Liver (tissue), 10 donors: ENCODE measurements at places on chromosomes 11 and 22.

DNA sequence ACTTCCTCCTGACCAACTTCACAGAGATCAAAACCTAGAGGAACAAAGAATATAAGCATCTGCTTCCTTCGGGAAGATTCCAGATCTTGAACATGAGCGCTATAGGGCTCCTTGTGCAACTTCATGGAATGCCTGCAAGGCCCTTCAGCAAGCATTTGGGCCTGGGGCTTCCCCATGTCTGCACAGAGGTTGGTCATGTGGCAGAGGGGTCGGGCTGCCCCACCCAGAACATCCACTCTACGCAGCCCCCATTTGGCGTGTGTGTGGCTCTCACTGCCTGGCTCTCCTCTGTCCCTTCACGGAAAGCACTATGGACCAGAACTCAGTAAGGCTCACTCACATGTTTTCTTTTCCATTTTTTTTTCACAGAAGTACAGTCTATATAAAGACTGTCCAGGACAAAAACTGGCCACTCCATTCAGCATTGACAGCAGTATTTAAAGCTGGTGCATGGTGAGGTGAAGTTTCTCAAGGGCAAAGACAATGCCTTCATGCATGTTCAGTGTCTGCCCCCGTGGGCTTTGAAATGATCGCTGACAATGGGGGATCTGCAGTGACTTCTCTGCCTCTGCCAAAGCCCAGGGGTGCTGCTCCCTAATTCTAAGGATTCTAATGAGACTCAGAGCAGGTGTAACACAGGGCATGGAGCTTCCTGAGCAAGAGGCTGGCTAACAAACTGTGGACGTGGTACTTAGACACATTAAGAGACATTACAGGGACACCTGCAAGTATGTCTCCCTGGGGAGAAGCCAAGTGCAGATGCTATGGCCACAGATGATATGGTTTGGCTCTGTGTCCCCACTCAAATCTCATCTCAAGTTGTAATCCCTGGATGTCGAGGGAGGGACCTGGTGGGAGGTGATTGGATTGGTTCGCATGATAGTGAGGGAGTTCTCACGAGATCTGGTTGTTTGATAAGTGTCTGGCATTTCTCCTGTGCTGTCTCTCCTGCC, 66.5 kb upstream of the PITPNB start:
- no peak for DNase-seq

DNA sequence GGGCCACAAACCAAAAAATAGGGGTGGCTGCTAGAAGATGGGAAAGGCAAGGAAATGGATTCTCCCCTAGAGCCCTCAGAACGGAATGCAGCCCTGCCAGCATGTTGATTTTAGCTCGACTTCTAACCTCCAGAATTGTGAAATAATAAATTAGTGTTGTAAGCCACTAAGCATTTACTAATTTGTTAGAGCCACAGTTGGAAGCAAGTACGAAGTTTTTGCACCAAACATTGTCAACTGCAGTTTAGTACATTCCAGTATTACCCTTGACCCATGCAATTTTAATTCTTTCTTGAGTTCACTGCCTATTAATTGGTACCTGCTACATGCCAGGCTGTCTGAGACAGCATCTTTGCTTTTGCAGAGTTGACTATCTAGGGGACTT, 32.2 kb downstream of the PARVA start:
- no peak for DNase-seq

DNA sequence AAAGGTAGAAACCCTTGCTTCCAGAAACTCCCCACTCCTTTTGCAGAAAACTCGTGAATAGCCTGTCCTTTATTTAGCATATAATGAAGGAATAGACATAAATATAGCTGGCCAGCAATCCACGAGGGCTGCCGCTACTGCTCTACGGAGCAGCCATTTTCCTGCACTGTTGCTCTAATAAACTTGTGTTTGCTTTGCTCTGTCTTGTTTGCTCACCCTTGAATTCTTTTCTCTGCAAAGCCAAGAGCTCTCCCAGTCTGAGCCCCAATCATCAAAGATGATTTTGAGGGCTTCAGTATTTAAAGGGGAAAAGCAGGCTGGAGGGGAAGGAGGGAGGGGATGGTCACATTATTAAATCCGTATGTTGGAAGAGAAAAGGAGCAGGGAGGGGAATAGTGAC, 16.6 kb upstream of the CHKA start:
- DNase-seq, result no peak

- no peak for DNase-seq
Observed at GRCh38 chr11:3989276-3989920, 105.2 kb upstream of the RRM1 start.

- DNase-seq, result no peak
Observed at GRCh38 chr11:35097814-35098455, 41.0 kb upstream of the CD44 start.

GRCh38 chr11:74633406-74634393, 41.3 kb downstream of the POLD3 start:
- DNase-seq, result no peak

DNA sequence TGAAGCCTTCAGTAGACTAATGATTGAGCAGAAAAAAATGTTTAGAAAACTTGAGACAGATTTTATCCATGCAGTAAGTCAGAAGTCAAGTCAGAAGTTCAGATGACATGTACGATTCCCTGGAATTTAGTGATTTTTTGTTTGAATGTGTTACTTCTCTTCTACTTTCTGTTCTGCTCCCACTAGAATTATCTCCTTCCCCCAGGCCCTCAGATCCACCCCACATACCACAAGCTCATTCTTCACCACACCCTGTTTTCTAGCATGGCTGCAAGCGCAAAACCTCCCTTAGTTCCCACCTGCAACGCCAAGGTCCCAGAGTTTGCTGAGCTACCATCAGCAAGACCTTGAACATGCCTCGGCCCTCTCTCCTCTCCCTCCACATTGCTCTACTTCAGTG, 64.1 kb downstream of the KCNJ1 start:
- DNase-seq, result no peak

GRCh38 chr11:1163321-1163910, 5.7 kb downstream of the MUC5AC start:
- DNase-seq, result no peak

DNA sequence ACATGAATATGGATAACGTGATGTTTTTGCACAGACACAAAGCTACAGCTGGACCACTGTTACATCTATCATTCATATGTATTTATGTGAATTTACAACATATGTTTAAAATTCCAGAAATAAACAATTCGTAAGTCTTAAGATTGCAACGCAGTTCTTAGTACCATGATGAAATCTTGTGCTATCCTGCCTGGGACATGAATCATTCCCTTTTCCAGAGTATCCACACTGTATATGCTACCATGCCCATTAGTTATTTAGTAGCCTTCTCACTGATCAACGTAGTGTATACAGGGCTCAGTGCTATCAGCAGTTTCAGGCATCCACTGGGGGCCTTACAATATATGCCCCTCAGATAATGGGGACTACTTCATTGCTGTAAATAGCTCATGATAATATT, 4.3 kb downstream of the ATL3 start:
- DNase-seq, result no peak

- DNase-seq, result no peak
Observed at GRCh38 chr22:32622004-32622743, 147.6 kb downstream of the FBXO7 start.

DNA sequence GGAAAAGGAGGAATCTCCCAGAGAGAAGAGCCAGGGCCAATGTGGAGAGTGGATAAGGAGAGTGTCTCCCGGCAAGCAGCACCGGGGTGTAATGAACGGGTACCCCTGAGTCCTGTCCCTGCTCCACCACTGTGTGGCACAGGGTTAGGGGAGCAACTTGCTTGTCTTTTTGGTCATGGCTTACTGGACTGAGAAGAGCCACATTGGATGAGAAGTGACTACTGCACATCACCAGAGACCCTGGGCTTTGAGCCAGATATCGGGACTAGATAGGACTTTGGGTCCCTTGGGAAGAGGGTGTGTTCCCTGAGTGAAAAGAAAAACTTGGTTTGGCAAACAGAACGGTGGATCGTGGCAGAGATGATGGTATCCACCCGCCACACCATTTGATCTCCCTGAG, 24.6 kb downstream of the SDHAF2 start:
- no peak for DNase-seq
